ENCODE measurements at places on chromosomes 12 and 14. TPM values are rescaled to one million over a fixed set of nuclear protein-coding genes. Genes with fewer than 3 reads are reported as not detected.

- DNase-seq = no peak
Observed at GRCh38 chr12:116353958-116354357, 76.5 kb upstream of the MED13L start.

DNA sequence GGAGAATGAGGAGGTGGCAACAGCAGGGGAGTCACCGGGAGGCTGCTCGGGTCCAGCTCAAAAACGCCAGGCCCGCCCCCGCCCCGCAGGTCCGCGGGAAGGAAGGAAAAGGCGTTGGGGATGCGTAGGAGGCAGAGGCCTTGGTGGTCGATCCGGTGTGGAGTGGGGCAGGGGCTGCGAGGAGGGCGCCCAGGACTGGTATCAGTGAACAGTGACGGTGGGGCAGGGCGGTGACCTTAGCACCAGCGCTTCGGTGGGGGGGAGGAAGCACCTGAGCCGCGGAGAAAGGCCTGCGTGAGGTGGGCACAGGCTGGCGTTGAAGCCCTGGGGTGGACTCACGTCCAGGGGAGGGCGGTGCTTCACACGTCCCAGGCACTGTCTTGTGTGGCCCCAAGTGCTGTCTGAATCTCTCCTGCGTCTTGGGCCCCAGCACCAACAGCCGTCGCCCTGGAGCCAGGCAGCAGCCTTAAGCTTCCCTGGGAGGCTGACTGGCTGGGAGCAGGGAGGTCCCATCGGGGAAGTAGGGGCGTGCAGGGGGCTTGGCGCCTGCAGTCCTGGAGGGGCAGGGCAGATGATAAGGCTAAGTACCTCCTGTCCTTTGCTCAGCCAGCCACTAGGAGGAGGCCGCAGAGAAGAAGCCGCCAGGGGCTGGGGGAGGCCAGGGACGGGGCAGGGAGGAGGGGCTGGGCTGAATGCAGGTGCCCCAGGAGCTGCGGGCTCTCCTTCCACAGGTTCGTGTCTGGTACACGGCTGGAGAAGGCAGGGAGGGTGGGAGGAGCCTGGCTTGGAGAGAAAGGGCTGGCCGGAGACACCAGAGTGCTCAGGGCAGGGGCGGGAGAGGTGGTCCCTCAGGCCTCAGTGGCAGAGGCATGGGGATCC lies 26.5 kb downstream of the ZBTB42 start:
- DNase-seq = no peak

DNA sequence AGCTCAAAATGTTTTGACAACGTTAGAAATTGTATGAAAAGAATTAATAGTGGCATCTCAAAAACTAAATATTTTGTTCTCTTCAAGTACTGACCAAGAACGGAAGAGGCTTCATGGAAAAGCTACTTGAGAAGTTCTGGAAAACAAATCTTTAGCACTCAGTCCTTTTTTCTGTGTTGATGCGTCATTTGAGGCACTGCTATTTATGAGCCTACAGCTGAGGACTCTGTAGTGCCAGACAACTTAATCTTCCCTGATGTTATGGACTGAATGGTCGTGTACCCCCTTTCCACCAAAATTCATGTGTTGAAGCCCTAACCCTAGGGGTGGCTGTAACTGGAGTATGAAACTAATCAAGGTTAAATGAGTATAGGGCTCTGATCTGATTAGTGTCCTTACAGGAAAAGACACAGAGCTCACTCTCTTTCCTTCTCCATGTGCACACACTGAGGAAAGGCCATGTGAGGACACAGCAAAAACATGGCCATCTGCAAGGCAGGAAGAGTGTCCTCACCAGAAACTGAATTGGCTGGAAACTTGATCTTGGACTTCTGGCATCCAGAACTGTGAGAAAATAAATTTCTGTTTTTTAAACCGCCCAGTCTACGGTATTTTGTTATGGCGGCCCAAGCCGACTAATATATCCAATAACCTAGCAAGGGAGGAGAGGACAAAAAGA lies 337.0 kb upstream of the CLEC14A start:
- DNase-seq = no peak

GRCh38 chr14:77372304-77372841 lies 4.5 kb downstream of the TMED8 start:
- DNase-seq = no peak

GRCh38 chr12:110825530-110825929 lies 21.3 kb upstream of the CCDC63 start:
- no peak for DNase-seq

DNA sequence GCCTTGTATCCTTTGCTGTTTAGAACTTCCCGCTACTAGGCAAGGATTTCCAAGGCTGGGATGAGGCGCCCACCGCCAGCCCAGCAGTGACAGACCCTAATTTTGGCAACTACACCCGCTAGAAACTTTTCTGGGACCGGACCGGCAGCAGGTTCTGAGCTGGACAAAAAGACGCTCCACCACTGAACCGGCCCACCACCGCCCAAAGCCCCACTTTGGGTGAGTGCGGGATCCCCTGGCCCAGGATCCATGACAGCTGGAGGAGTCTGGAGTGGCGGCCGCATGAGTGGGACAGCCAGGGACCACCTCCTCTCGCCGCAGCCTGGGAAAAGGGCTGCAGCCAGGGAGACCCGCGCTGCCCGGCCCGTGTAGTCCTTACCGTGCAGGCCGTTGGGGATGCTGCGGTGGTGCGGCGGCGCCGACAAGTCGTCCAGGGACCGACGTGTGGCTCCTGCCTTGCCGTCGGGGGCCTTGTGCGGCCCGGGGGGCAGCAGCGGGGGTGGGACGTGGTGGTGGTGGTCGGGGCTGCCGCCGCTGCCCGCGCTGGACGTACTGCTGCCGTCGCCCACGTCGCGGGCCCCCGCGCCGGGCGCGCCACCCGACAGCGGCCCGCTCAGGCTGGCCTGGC lies 1.1 kb downstream of the CCDC85C start:
- no peak for DNase-seq

GRCh38 chr12:53616950-53617349 lies 9.2 kb downstream of the ATF7 start:
- DNase-seq = no peak

DNA sequence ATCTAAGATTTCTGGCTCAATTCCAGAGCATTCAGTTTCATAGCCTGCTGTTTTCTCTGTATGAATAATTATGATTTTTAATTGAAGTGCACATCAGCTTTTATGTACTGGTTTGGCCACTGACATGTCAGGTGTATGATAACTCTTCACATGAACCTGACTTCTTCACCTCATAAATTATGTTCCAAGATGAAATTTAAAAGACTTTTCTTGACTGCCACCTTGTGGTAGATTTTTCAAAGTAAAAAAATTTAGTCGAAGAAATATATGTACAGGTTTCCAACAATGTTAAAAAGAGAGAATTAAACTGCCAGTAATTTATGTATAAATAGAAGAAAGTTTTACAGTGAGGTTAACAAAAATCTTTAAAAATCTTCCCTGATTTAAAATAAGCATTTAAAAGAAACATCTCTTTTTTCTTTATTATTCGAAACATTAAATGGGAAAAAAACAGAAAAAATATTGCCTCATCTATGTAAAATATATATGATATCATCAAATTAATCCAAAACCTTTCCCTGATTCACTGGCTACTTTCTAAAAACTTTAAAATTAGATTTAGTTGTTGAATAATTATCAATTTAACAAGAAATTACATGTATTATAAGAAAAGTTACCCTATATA lies 124.9 kb upstream of the ATXN7L3B start:
- DNase-seq = peak; percentile 52

DNA sequence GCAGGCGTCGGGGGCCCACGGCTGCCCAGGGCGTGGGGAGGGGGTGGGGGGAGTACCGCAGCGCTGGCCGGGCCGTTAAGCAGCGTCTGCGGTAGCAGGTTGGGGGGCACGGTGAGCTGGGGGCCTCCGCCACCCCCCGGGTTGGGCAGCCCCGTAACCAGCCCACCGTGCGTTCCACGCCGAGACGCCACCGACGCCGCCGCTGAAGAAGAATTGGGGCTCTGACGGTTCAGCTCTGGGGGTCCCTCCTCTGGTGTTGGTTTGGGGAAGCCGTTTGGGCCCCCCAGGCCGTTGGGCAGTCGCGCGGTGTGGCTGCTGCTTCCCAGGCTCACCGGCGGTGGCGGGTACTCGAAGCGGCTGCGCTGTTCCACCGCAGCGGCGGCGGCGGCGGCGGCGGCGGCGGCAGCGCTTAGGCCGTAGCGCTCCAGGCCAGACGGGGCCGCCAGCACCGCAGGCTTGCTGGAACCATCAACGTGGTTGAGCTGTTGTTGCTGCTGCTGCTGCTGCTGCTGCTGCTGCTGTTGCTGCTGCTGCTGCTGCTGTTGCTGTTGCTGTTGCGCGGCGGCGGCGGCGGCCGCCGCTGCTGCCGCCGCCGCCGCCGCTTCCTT lies 1.5 kb downstream of the IRF2BPL start:
- no peak for DNase-seq

GRCh38 chr14:105151084-105151837 lies 17.3 kb downstream of the JAG2 start:
- no peak for DNase-seq

- no peak for DNase-seq
Observed at GRCh38 chr14:72610831-72611200, 283.1 kb downstream of the DPF3 start.

DNA sequence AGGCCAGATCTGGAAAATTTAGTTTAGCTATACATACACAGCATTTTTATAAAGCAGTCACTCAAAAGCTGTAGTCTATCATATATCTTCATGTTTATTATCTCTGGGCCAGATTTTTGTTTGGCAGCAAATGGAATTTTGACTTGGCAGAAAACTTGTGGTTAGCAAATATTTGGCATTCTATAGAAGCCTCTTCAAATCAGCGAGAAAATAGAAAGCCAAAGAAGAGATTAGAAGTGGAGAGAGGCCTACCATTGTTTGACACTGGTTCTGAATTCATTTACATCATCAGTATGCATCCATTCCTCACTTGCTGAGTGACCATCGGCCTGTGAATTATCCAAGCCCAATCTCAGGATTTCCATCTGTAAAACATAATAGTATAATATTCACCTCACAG lies 1077.6 kb downstream of the GALC start:
- peak; percentile 10 for DNase-seq

NFKBIA gene
- total RNA-seq = 112 TPM

GALNT8 gene
- not detected for total RNA-seq

PIWIL1 gene
- not detected for total RNA-seq

KRT74 gene
- not detected for total RNA-seq

FAM181A gene
- total RNA-seq = not detected

TSHR gene
- not detected for total RNA-seq

CLEC12A gene
- not detected for total RNA-seq

TSPAN19 gene
- 0.63 TPM for total RNA-seq

All from MCF 10A (cell line).